Astrocyte of the cerebellum (primary cell): ENCODE measurements at places on chromosomes 7 and 10.

DNA sequence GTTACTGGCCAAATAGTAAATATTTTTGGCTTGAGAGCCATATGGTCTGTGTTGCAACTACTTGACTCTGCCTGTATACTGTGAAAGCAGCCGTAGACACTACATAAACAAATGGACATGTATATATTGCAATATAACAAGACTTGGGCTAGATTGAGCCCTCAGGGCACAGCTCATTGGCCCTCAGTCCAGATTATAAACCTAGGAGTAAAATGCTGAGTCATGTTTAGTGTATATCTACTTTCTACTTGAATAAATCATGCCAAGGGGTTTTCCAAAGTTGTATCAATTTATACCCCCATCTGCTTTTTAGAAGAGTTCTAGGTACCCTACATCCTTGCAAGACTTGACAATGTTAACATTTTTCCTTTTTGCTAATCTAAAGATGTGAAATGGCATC lies 27.4 kb upstream of the POU6F2 start:
- DNase-seq, result no peak

GRCh38 chr7:80895056-80895455 lies 23.8 kb downstream of the SEMA3C start:
- peak; percentile 66 for DNase-seq

GRCh38 chr7:110507832-110508231 lies 583.1 kb upstream of the LRRN3 start:
- DNase-seq, result no peak

DNA sequence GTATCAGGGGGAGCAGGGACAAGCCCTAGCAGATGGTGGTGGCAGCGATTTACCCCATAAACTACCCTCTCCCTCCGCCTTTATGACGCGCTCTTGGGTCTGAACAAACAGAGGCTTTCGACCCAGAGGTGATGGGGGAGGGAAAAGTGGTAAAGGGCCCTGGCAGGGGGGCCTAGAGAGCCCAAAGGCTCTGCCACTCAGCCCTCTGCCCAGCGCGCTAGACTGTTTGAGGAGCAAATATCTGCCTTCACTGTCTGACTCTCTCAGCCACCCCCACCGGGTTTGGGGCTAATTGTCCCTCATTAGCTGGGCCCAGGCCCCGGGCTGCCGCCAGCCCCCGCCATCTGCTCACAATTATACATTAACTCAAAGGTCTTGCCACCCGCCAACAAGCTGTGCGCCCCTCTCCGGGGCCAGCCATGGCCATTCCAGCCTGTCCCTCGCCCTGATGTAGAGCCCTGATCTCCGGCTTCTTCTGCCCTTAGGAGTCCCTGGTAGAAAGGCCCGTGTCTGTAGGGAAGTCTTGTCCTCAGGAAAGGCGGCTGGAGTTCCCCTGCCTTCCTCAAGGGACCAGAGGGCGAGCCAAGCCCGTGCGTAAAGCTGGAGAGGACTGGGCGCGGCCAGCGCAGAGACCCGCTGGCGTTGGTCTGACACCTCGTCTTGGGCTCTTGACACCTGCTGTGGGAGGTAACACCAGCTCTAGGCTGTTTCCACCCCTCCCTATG lies 1.9 kb upstream of the PAX4 start:
- DNase-seq, result no peak

GRCh38 chr10:49241385-49241784 lies 53.2 kb upstream of the TMEM273 start:
- no peak for DNase-seq

- DNase-seq, result no peak
Observed at GRCh38 chr10:621981-622740, 67.3 kb downstream of the DIP2C start.

DNA sequence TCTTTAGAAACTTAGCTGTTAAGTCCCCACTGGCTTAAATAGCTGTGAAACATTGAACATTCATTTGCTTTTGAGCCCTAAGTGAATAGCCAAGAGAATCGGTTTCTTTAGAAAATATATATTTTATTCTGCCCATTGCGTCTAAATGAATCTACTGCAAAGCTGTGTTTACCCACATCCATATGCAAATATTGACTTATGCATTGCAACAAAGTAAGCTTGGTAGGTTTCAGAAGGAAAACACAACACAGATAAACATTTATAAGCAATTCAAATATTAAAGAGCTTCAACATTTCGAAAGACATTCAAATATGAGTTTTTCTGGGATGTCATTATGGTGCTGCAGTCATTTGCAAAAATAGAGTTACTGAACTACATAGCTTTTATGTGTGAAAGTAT lies 257.3 kb downstream of the SH2D4B start:
- DNase-seq, result no peak

DNA sequence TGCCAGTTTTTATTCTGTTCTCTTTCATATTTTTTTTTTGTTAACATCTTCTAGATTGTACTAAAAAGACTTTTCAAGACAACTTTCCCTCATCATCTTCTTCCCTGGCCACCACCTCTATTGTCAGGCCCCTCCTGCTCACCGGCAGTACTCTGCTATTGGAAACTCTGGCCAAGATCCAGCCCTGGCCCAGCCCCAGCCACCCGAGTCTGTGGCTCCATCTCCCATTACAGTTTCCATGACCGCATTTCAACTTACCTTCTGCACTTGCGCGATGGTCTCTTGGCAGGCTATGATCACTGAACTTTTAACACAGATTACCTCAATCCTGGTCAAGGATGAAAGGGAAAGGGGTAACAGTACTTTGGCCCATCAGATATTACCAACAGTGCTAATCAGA lies 137.7 kb upstream of the POM121L12 start:
- peak; percentile 26 for DNase-seq

DNA sequence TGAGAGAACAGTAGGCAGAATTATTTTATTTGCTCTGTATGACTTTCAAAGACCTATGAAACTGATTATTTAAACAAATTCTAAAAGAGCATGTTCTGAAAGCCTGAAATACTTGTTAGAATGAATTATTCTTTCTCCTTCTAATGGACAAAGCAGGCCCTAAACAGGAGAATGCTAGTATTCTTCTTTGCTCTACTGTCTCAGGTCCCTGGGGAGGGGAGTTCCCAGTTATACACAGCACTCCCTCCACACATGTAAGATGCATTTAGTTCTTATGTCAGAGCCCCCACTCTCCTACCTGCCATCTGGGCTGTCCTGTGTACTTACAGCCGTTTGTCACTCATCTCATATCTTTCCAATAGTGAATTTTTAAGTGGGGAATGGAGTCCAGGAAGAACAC lies 633.5 kb upstream of the ANKRD30A start:
- no peak for DNase-seq

- no peak for DNase-seq
Observed at GRCh38 chr7:31254926-31255325, 85.6 kb downstream of the NEUROD6 start.

DNA sequence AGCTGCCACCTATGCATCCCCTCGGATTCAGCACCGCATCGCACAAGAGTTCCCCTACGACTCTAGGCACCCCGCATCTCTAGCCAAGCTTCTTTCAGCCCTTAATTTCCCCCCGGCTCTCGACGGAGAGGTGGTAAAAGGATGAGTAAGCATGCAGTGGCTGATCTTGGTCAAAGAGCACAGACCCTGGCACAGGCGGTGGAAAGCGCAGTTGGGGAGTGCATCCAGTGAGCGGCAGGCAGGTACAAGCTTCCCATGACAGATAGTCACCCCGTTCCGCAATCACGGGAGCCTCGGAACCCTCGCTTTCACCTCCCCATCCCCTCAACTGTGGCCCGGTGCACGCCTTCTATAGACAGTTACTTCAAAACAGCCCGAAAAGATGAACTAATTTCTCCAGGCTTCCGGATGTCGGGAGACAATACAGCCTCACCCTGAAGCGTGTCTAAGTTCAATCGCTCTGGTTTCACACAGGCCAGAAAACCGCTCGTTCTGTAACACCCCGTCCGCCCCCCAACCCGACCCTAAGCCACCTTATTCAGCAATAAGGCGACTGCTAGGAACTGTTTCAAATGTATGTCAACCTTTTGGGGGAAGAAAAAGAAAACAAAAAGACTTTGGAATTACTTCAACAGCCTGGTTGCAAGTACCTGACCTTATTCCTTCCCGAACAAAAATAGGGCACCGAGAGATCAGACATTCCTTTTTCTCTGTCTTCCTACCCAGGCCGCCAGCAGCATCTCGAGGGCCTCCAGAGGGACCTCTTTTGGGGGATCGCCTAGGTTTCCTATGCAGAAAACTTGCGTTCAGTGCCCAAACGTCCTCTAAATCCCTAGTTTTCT lies 1.4 kb downstream of the RHEB start:
- no peak for DNase-seq

GRCh38 chr7:47318395-47319182 lies 263.3 kb downstream of the TNS3 start:
- no peak for DNase-seq

- DNase-seq, result no peak
Observed at GRCh38 chr7:142998966-142999365, 28.0 kb downstream of the OR9A2 start.

DNA sequence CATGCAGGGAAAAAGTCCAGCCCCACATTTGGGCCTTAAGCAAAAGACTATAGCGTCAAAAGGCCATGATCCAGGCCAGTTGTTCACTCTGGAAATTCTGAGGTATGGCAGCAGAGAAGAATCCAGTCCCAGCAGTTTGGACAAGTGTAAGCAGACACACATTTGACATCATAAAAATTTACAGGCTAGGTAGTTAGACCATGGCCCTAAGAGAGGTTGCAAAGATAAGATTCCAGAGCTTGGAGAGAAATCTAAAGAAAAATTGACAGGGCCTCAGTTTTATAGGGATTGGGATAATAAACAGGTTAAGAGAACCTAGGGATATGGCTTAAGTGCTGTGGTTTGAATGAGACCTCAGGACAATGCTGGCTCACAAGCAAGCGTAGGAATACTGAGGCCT lies 884.4 kb upstream of the SORCS1 start:
- DNase-seq, result no peak

DNA sequence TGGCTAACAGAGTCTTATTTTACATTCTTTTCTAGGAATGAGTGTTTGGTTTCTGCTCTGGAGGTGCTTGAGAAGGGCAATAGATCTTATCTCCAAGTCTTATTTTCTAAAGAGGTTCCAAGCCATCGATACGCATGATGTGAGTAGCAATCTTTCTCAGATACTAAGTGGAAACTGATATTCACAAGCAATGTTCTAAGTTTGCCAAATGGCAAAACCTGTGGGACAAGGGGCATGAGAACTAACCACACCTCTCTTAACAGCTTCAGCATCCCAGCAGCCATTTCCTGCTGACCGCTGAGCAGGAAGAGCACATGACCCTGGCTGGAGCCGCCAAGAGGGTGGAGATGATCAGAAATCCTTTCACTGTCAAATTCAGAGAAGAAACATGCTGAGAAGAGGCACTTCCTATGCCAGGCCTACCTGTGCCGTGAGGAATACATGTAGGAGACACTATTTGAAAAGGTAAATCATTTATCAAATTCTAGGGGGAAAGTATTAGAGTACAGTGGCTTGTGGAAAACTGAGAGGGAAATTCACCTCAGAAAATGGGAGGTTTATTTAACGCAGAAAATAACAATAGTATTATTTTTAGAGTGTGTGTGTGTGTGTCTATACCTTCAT lies 35.2 kb downstream of the CCDC71L start:
- no peak for DNase-seq

- DNase-seq, result no peak
Observed at GRCh38 chr10:62811159-62811875, 4.8 kb downstream of the EGR2 start.

- no peak for DNase-seq
Observed at GRCh38 chr7:13797545-13797944, 191.9 kb downstream of the ETV1 start.

- DNase-seq, result peak; percentile 81
Observed at GRCh38 chr7:19560111-19560883, 148.5 kb downstream of the POLR1F start.

GRCh38 chr10:31947144-31947926 lies 18.7 kb upstream of the ARHGAP12 start:
- DNase-seq, result peak; percentile 77

GRCh38 chr7:117023325-117023854 lies 70.1 kb downstream of the ST7 start:
- no peak for DNase-seq

GRCh38 chr7:106604303-106604924 lies 56.5 kb downstream of the CCDC71L start:
- no peak for DNase-seq

GRCh38 chr10:17961551-17962422 lies 10.1 kb downstream of the SLC39A12 start:
- peak; percentile 20 for DNase-seq

DNA sequence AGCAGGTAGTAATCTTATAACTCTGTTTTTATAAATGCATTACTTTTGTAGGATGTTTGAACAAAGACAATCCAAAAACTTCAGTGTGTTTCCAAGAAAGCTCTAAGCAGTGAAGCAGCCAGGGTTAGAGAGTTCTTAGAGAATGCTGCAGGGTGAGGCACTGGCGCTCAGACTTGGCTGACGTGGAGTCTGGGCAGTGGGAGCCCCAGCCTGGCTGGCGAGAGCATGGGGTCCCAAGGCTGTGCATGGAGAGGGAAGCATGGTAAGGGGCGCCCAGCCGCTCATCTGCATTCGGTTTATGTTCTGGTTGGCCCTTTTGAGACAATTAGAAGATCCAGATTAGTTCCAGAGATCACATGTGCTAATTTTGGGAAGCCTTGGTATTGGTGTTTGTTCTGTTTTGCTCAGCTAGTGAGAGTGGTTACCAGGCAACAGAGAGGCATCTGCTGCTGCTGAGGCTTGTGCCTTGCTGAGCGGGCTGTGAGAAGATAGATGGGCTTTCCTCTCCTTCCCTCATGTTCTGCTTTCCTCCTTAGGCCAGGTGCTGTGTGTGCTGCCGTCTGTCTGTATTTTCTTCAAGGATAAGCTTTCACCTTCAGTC lies 10.3 kb downstream of the SUN1 start:
- no peak for DNase-seq

DNA sequence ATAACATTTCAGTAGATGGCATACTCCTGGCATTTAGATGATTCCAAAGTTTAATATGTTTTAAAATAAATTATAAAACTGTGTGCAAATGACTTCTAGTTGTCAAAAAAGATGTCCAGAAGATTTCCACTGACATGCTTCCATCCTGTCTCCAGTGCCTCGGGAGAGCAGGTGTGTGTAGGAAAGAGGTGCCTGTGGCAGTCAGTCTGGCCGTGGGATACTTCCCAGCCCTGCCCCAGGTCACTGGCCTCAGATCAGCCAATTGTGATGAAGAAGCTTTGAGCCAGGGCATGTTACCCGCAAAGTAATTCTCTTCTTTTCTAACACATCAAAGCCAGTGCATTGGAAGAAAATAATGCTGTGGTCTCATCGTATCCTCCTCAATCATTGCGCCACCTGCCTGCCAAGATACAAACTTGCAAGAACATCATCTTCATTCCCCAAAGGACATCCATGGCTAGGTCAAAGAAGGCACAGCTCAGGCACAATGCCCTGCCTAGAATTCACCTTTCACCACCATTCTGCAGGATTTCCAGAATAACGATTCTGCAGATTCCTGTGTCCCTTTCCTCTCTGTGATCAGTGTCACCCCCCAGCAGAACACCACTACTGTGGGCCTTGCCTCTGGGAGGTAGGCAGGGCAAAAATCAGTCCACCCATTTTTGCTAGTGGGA lies 6.3 kb upstream of the KCNMA1 start:
- peak; percentile 49 for DNase-seq
